Activated CD8-positive, alpha-beta T cell treated with anti-CD3 and anti-CD28 coated beads for 36 hours (primary cell): ENCODE measurements at places on chromosomes 13 and 19.

DNA sequence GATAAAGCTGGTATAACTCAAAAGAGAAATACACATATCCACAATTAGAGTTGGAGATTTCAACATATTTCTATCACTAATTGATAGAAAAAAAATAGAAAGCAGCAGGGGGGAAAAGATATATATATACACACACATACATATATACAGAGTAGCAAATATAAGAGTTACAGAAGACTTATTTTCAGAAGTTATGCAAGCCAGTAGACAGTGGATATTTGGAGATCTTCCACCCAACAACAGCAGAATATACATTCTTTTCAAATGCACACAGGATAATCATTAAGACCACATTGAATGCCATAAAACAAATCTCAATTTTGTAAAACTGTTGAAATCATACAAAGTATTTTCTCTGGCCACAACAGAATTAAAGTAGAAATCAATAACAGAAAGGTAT, 192.8 kb downstream of the LACC1 start:
- no peaks in the 10 kb centered on the region for H3K4me1 ChIP-seq
- H3K27me3 ChIP-seq: no peaks in the 10 kb centered on the region
- no peak overlapping the region for H3K27ac ChIP-seq

GRCh38 chr19:1874554-1875185, 10.6 kb downstream of the ABHD17A start:
- no peaks in the 10 kb centered on the region for H3K27me3 ChIP-seq
- peak; percentile 49 for DNase-seq
- H3K27ac ChIP-seq: peak overlapping the region; percentile 97
- H3K4me3 ChIP-seq: peak overlapping the region; percentile 99
- peaks cover 27% of the 10 kb centered on the region for H3K4me1 ChIP-seq

DNA sequence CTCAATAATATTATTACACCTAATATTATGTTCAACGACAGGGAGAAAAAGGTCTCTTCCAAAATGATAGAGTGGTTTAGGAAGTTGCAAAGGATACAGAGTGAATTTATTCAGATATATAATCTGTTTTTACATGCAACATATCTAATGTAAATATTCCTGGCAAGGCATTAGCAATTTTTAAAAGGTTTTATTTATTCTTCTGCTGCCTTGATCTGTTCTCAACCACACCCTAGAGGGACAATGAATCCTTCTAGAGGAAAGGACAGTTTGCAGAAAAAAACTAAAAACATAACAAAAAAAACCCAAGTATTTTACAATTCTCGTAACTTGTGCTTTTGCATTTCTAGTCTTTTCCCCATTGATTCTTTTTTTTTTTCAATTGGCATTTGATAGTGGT, 459.6 kb downstream of the KLF12 start:
- no peaks in the 10 kb centered on the region for H3K4me1 ChIP-seq
- no peaks in the 10 kb centered on the region for H3K36me3 ChIP-seq
- DNase-seq: no peak
- no peak overlapping the region for H3K4me3 ChIP-seq

GRCh38 chr13:89380101-89380500, 1708.9 kb downstream of the SLITRK5 start:
- H3K4me3 ChIP-seq: no peak overlapping the region
- no peak for DNase-seq
- H3K27me3 ChIP-seq: no peaks in the 10 kb centered on the region

DNA sequence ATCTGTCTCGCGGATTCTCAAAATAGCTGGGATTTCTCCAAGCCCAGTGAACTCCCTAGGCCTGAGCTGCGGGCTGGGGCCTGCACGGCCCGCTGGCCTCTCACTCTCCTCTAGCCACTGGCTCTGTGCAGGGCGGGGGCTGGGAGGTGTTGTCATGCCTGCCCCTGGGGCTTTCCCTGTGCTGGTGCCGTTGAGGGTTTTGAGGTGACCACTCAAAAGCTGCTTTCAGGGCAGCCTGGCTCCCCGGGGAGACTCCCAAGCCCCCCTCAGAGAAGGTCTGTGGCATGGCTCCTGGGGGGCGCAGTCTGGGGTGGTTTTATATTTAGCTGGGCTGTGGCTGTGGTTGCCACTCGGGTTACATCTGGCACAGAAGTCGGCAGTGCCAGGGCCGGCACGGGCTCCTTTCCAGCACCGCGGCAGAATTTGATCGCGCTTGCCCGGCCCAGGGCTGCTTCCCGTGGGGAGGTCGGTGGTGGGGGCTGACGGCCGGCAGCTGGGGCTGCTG, 10.0 kb downstream of the NDUFB7 start:
- peaks cover 8% of the 10 kb centered on the region for H3K36me3 ChIP-seq
- no peak overlapping the region for H3K27ac ChIP-seq
- H3K4me3 ChIP-seq: no peak overlapping the region
- H3K27me3 ChIP-seq: no peaks in the 10 kb centered on the region
- H3K4me1 ChIP-seq: peaks cover 21% of the 10 kb centered on the region
- DNase-seq: no peak

DNA sequence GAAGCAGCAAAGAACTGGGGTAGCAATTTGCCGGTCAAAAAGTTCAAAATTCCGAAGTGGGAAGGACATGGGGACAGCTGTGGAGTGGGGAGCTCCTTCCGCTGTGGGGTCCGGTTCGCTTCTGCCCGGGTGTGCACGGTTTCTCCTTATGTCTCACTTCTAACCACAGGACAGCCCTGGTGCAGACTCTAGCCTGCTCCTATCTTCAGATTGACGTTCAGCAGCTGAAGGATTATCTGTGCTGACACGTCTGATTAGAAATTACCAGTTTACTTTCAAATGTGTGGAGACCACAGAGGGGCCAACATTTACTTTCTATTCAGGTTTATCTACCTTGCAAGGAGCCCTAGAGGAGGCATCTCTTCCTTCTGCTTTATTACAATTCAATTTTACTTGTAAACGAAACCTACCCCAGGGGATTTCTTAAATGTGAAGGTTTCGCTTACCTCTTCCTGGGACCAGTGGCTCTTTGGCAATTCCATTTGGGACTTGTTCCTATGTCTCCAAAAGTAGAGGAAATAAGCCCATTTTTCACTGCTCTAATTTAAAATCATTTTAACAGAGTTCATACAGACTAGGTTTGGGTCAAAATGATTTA, 27.3 kb downstream of the LHFPL6 start:
- no peak for DNase-seq
- H3K27ac ChIP-seq: no peak overlapping the region
- H3K27me3 ChIP-seq: peaks cover 4% of the 10 kb centered on the region
- no peaks in the 10 kb centered on the region for H3K4me1 ChIP-seq
- H3K36me3 ChIP-seq: no peaks in the 10 kb centered on the region
